ENCODE measurements at places on chromosomes 4 and X.

- no peak for DNase-seq
These were observed 329.4 kb downstream of the KLHL4 start for GRCh38 chrX:87846956-87847355.

DNA sequence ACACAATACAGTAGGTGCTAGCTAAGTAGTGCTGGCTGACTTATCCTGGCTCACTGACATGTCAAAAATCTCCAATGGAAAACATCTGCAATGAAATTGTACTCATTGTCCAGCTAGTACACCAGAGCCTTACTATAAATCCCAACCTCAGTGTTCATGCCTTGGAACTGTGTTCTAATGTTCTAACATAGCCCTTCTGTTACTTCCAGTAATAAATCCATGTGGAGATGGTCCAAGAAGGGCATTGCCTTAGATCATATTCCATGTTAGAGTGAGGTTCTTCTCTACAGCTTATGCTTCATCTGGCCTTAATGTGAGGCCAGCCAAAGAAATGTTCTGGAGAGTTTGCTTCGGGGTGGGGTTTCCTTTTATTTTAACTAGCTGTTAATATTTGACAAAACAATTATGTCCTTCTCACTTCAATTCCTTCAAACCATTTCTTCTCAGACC is 25.1 kb downstream of the ENOX2 start:
- DNase-seq: no peak

DNA sequence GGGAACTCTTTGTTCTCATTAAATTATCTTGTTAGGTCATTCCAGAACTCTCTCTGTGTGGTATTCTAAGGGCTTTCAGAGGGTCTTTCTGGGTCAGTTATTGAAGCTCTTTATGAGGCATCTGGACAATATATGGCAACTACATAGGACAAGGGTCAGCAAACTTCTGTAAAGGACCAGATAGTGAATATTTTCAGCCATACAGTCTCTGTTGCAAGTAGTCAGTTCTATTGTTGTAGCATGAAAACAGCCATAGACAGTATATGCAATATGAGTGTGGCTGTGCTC is 35.1 kb downstream of the HADH start:
- DNase-seq: no peak

DNA sequence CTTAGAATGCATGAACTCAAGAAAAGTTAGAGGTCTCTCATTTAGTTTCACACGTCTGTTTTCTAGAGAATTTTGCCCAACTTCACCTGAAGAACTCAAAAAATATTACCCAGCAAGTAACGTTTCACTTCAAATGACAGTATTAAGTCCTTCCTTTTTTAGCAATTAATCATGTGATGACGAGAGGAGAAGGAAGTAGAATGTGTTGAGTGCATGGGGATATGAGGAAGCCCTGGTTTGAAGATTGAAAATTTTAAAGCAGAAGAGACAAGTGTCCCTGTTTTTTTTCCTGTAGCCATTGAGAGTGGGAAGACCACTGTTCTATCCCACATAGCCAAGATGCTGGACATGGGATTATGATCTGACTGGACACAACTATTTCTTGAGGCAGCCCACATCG is 406.3 kb upstream of the CPEB2 start:
- DNase-seq: no peak

DNA sequence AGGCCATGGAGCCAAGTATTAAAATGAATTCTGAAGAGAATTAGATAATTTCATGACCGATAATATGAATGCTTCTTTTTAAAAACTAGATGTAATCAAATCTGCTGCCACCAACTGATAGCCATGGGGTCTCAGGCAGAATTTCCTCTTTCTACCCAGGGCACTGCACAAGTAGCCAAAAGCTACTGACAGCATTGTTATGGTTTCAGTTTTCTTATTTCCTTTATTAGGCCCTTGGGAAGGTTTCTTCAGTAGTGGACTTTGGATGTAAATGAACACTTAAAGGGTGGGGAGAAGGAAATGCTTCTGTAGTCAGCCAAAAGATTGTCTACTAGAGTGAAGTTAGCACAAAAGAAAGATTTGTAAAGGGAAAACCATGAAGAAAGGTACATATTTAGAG is 686.0 kb downstream of the ADGRL3 start:
- no peak for DNase-seq

GRCh38 chrX:66053414-66053813 is 13.5 kb upstream of the VSIG4 start:
- no peak for DNase-seq

DNA sequence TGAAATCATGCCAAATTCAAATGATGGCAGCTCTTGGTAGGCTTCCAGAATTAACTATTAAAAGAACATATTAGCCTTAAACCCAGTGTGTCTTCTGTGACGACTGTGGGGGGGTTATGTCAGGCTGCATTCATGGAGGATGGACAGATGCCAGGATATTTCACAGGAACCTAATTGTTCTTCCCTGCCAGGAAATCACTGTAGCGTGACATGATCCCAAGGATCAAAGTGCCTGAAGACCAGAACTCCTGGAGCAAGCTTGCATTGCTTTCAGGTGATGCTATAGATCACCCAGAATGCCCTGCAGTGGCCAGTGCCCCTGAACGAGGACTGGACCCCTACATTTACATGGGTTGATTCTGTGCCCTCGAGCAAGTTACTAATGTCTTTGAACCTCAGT is 1093.0 kb upstream of the TENM3 start:
- DNase-seq: no peak

DNA sequence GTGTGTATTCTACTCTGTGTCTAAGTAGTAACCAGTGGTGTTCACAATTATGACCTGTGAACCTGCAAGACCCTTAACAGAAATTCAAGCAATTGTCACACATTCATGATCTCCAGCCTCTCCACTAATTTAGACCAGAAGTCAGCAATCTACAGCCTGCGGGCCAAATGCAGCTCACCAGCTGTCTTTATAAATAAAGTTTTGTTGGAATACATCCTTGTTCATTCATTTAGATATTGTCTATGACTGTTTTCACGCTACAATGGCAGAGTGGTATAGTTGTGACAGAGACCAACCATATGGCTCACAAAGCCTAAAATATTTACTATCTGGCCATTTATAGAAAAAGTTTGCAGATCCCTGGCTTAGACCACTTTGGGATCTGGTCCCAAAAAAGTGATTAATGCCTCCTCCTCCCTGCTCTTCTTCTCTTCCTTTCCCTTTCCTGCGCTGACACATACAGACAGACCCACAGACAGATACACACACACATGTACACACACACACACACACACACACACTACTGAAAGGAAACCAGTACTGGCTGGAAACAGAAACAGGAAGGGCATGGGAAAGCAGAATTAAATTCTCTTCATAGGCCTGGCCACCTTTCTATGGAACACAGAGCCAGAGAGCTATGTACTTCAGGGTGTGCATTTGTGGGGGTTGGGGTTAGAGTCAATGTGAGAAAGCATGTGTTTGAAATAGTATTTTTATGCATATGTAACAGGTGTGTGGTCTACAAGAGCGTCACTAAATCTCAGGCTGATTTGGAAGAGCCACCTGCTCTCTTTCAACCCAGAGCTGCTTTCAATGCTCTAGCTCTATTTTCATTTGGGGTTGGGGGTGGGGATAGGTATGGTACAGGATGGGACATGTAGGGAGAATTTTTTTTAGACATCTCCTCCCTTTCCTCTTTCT is 49.7 kb upstream of the TMEM164 start:
- DNase-seq: no peak

GRCh38 chr4:1470393-1470670 is 64.1 kb upstream of the NKX1-1 start:
- no peak for DNase-seq

DNA sequence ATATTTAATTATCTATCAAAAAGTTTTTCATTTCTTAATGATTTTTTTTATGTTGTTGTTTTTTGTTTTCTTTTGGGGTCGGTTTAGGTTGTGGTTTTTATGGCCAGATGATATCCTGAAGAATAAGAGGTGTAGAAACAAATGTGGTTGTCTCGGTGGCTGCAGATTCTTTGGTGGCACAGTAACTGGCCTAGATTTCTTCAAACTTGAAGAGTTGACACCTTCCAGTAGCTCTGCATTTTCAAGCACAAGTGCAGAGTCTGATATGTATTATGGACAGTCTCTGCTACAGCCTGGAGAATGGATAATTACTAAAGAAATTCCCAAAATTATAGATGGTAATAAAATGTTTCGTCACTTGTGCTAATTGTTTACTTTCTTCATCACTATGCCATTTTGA is 82.6 kb downstream of the BLTP1 start:
- no peak for DNase-seq

GRCh38 chr4:72931346-72931745 is 138.2 kb downstream of the COX18 start:
- DNase-seq: no peak

GRCh38 chr4:61934198-61934597 is 734.1 kb downstream of the ADGRL3 start:
- DNase-seq: no peak

- DNase-seq: no peak
These were observed 122.5 kb downstream of the UCHL1 start for GRCh38 chr4:41379230-41379629.

GRCh38 chr4:166924424-166924823 is 309.9 kb downstream of the SPOCK3 start:
- no peak for DNase-seq

DNA sequence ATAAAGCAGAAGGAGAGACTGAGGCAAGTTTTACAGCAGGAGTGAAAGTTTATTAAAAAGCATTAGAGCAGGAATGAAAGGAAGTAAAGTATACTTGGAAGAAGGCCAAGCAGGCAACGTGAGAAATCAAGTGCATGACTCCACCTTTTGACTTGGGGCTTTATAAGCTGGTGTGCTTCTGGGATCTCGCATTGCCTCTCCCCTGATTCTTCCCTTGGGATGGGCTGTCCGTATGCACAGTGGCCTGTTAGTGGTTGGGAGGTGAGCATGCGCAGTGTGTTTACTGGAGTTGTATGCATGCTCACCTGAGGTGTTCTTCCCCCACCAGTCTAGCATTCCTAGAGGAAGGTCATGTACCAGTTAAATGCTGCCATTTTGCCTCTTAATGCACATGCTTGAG is 29.1 kb upstream of the C1QTNF7 start:
- DNase-seq: no peak

- DNase-seq: no peak
These were observed 233.6 kb downstream of the TRIML1 start for GRCh38 chr4:188372829-188373228.

DNA sequence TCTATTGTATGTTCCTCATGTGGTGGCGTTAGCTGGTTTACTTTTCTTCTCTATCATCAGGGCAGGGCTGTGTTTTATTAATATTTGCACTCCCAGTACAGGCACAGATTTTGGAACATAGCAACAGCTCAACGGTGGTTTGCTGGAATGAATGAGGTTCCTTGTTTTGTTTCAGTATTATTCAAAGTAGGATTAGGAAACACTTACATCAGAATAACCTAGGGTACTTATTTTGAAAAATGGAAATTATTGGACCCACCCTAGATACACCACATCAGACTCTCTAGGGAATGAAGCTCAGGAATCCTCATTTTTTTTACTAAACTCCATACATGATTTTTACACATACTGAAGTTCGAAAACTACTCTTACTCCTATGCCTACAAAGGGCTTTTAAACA is 108.8 kb upstream of the ENPEP start:
- DNase-seq: no peak

Data from activated CD4-positive, alpha-beta T cell treated with anti-CD3 and anti-CD28 coated beads, Interleukin-2, amount 10 ng/mL, durations not matched to agents 7 days and 5 days (primary cell).